ENCODE measurements at places on chromosomes 7 and 10.

DNA sequence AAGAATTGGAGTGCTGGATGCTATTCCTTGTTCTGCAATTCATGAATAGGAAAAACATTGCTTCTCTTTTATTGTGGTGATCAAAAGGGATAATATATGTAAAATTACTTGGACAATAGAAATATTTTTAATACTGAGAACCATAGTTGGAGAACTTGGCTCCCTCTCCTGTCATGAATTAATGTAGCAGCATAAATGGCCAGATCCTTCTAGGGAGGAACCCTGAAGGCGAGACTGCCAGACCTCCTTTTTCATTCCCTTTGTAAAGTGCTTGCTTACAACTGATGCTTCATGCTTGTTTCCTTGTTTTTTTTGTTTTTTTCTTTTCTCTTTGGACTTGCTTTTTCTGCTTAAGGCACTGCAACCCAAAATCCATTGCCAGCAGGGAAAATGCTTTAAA is 233.6 kb downstream of the SH2D4B start:
- no peak for DNase-seq

- DNase-seq = no peak
Measured at GRCh38 chr10:27578316-27578715, 74.2 kb downstream of the RAB18 start.

- DNase-seq = no peak
Measured at GRCh38 chr10:21527598-21528235, 2.2 kb upstream of the SKIDA1 start.

DNA sequence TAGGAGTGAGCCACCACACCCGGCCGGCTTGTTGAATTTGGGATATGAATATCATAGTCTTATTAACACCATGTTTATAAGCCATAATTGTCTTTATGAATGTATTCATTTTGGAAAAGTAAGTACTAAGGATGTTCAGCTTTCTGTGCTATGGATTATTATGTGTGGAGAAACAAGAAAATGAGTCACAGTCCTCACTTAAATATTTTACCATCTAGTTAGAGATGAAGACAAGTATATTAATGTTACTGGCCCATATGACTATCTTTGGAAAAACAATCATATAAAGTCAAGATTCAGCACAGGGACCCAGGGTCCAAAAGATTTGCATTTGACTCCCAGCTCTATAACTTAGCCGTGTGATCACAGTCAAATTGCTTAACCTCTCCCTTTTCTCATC is 9.8 kb upstream of the TOMM7 start:
- DNase-seq = no peak

GRCh38 chr7:40604601-40605438 is 470.0 kb downstream of the SUGCT start:
- no peak for DNase-seq

DNA sequence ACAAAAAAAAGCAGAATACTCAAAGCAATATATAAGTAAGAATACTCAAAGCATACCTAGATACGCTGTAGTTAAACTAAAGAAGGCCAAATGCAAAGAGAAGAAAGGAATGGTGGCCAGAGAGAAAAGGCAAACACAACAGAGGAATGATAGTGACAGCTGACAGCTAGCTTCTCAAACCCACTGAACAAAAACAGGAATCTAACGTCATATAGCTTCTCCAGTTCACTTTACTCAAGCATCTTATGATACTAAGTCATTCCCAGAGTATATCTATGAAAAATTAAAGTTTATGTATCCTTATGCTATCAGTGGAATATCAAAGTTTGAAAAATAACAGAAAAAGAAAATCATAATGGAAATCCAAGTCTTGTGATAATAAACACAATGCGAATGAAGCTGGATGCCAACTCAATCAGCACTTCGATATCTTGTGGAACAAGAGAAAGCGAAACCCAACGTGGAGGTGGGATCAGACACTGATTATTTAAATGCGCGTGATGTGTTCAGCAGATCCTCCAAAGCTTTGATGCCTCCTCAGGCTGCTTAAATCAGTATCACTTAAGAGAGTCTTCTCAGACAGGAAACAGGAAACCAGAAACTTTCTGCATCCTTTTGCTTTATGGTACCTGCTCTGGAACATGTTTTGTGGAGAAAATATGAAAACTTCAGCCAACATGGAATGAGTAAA is 102.8 kb downstream of the PIP4K2A start:
- DNase-seq = no peak

DNA sequence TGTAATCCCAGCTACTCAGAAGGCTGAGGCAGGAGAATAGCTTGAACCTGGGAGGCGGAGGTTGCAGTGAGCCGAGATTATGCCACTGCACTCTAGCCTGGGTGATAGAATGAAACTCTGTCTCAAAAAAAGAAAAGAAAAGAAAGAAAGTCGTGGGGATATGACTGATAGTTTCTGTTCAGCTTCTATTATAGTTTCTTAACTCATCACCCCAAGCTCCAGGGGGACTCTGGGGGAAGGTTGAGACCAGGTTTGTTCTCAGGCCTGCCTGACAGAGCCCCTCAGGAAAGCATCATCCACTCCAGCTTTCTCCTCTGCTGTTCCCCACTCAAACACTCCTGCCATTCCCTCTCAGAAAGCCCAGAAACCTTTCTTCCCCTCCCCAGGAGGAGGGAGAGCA is 542.4 kb upstream of the GALNT17 start:
- no peak for DNase-seq

DNA sequence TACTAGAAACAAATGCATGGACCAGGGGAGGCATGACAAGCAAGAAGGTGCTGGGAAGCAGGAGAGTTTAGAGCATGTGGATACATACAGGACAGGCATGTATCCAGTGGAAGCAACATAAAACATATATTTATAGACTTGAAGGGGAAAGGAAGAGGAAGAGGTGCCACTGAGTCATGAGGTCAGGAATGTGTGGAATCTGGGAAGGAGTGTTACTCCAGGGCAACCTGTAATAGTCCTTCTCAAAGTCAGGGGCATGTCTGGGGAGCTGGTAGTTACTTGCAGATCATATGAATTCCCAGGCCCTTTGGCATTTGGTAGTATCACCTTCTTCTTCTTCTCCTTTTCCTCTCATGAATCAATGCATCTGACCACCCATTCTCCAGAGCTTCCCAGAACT is 246.6 kb downstream of the XPNPEP1 start:
- no peak for DNase-seq

GRCh38 chr10:101772895-101773761 is 2.8 kb downstream of the FGF8 start:
- DNase-seq = no peak

- no peak for DNase-seq
Measured at GRCh38 chr7:104288137-104288536, 40.3 kb upstream of the LHFPL3 start.

DNA sequence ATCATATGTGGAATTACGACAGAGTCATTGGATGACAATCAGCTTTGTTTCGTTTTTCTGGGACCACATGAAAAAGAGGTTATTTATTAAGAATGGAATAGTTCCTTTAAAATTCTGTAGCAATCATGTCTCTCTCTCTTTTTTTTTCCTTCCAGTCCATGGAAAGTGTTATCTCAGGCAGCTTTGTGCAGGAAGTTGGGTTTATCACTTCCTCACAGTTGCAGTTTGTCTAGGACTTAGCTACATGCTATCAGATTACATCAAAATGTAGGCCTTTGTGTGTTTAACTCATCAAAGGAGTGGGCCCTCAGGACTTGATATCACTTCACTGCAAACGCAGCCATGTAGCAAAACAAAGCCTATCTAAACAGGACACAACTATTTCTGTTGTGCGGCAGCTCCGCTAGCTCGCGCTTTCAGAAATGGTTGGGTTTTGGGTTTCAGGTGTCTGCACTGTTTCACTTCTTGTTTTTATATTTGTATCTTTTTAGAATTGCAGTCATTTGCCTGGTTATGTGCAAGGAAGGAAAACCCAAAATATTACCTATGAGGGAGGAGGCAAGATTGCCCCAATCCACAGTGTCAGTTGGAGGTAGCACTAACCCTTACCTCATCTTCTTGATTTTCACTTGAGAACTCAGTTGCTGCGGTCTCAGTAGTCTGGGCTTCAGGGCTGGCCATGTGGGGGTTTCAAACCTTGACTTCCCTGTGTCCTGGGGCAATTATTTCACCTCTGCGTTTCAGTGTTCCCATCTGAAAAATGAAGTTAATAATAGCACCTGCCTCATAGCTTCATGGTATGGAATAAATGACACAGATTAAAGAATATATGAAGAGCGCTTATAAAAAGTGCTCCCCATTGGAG is 66.7 kb downstream of the HHEX start:
- no peak for DNase-seq

DNA sequence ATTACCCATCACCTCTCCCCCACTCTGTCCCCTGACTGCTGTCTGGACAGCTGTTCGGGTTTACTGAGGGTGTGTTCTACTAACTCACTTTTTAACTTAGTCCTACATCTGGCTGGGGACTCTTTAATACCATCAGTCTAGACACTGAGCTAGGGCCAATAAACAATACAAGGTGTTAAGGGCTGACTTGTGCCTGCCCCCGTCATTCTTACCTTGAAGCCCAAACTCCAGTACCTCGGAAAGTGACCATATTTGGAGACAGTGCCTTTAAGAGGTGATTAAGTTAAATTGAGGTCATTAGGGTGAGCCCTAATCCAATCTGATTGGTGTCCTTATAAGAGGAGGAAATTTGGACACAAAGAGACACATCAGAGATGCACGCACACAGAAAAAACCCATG is 35.7 kb downstream of the STEAP1B start:
- DNase-seq = no peak

DNA sequence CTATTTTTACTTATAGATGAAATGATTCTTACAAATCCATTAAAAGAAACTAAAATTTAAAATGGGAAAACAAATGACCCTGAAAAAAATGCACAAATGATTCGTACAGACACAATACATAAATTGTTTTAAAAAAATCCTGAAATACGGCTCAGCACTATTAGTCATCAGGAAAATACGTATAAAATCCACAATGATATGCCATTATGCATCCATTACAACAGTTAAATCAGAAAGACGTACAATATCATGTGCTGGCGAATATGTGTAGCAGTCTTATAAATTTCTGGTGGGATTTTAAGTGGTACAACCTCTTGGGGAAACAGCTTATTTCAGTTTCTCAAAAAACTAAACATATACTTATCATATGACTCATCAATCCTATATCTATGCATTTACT is 600.1 kb upstream of the STEAP1 start:
- DNase-seq = no peak

GRCh38 chr10:29023678-29024077 is 265.2 kb upstream of the LYZL1 start:
- no peak for DNase-seq

GRCh38 chr10:7272008-7272407 is 138.8 kb downstream of the SFMBT2 start:
- no peak for DNase-seq

- DNase-seq = no peak
Measured at GRCh38 chr7:149716932-149717307, 56.5 kb downstream of the ZNF467 start.

- DNase-seq = no peak
Measured at GRCh38 chr10:127833804-127834203, 58.9 kb downstream of the CLRN3 start.

DNA sequence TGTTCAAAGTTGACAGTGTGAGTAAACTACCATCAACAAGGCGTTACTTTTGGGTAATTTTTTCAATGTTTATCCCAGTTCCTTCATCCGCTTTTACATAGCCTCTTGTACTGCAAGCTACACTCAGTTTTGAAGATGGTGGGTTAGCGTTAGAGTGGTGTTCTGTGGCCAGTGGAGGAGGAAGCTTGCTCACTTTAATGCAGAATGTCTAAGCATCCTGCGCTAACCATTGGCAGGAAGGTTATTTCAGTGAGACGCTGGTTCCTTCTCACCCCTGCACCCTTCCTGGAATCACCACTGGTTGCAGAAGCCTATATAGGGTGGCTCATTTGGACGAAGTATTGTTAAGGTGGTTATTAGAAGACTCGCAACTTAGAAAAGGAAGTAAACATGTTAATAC is 159.1 kb downstream of the CELF2 start:
- DNase-seq = no peak

GRCh38 chr7:106075937-106076336 is 36.2 kb downstream of the SYPL1 start:
- no peak for DNase-seq

DNA sequence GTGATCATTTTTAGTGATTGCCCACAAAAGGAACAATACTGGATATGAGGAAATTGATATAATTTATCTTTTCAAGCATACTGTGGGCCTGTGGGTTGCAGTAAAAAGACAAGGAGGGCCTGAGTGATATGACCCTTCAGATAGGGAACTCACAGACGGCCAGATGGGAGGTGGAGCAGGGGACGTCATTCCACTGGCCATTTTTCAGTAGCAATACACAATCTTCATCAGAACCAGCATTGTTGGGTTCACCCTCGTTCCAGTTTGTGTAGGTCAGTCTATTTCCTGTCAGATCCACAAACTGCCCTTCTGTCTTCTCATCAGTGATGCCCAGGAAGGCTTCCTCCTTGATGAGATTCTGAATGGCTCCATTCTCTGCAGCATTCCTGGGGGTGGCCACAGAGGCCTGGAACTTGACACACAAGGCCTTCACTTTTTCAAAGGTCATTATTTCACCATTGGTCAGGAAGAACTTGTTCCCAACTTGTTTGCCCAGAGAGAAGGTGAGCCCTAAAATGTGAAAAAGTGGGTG is 4.5 kb downstream of the MBL2 start:
- no peak for DNase-seq
